ENCODE measurements at places on chromosomes 5 and 9.

DNA sequence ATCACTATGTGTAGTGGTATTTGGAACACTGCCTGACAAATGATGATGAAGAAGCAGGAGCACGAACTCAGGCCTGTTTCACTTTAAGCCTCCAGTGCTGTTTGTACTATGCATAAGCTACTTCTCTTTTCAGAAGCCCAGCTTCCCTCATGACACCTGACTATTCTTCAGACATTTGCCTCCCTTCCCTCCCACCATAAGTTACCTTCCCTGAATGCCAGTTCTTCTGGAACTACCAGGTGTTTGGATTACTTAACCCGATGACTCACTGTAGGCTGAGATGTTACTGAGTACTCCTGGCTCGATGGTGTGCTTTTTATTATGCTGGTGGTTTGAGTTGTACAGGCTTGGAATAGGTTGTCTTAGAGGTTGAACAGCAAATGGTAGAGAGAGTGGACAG is 180.0 kb downstream of the SPATA31D1 start:
- no peak for DNase-seq

DNA sequence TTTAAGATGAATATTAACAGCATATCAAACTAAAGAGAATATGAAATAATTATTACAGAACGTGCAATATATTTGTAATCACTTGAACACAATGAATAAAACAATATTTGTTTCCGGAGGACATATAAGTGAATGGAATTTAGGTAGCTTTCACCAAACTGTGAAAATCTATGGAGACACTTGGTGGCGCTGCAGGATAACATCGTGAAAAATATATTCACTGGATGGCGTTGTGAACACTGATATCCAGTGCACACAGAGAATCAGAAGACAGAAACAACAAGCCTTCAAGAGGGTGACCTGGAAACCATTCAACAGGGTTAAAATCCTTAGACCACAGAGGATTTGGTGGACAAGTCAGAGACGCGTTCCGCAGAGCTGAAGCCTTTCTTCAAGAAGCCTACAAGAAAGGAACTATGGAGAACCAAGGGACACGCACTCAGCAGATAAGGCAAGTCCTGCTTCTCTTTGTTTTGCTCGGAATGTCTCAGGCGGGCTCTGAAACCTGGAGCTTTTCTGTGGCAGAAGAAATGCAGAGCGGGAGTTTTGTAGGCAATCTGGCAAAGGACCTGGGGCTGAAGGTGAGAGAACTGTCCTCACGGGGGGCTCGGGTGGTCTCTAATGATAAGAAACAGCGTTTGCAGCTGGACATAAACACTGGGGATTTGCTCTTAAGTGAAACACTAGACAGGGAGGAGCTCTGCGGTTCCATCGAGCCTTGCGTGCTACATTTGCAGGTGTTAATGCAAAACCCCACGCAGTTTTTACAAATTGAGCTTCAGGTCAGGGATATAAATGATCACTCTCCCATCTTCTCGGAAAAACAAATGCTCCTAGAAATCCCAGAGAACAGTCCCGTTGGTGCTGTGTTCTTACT is at the start of gene PCDHB11:
Gene PCDHB11 (plus strand): TSS at position 269 of the 877 bp plus-strand sequence. CDS start 148 bp downstream, at position 417.
- no peak for DNase-seq

DNA sequence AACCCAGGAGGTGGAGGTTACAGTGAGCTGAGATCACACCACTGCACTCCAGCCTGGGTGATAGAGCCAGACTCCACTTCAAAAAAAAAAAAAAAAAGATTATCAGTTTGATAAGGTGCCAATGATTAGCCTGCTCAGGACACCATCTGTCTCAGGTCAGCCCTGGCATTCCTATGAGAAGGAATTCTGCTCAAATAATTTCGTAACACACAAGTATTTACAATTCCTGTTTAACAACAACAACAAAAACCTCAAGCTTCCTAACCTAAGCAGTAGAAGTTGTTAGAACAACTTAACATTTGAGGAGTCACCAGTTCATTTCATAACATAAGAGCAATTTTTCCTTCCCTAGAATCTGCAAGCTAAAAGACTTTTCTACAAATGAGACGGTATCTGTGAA is 85.0 kb downstream of the LHFPL2 start:
- no peak for DNase-seq

DNA sequence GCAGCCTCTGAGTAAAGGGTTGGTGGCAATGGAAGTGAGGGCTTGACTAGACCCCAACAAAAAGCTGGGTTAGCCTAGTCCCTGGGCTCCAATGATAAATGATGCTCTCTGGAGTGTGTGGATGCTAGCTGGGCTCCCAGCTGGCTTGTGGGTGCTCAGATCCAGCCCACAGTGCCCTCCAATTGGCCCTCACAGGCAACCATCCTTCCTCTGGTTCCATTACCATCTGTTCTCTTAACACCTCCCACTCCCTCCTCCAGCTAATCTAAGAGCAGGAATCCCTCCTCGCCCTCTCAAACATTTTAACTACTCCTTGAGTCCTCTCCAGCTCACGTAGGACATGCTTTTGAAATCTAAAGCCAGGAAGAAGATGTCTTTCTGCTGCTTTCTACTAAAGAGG is 25.2 kb upstream of the FRMD3 start:
- DNase-seq, result no peak

- no peak for DNase-seq
These were observed 338.5 kb downstream of the PLK2 start for GRCh38 chr5:58121391-58121790.

DNA sequence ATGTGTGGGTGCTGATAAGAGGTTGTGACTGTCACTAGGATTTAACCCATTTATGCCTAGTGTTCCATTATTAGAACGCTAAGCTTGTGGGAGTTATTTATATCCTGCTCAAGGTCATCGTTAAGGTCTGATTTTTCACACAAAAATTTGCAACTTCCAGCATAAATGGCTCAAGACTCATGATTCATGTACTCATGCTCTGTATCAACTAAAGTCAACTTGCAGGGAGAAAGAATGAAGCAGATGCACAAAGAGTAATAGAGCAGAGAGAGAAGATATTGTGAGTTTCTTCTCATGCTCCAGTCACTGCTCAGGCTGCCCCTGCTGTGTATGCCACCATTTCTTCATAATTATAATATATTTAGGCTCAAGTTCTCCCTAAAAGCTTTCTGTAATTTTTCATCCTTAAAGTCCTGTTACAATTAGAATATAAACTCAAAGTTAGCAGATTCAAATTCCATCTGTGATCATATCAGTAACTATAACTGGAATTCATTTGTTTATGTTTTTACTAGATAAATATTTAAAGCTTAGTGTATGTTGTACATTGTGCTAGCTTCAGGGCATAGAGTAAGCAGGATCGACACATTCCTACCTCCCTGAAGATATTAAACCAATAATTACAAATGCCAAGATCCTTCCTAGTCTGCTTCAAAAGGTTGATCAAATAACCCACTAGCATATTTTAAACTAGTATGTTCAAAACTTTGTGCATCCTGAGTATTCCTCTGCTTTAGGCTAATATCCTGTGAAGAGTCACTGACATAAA is 136.7 kb downstream of the NUDT12 start:
- no peak for DNase-seq

- DNase-seq, result no peak
These were observed 591.4 kb downstream of the CCDC171 start for GRCh38 chr9:16143947-16144890.

Data from BJ (cell line).